NCI-H1092 (cell line): ENCODE measurements at places on chromosomes 5 and 9.

GRCh38 chr5:177103523-177104253, 17.0 kb downstream of the FGFR4 start:
- no peak for DNase-seq

- peak; percentile 18 for DNase-seq
Measured at GRCh38 chr9:128005923-128006322, 25.1 kb upstream of the EEIG1 start.

- no peak for DNase-seq
Measured at GRCh38 chr9:104984121-104984520, 56.2 kb upstream of the ABCA1 start.

GRCh38 chr5:133459474-133460160, 152.7 kb downstream of the FSTL4 start:
- no peak for DNase-seq

GRCh38 chr9:121598965-121599871, 52.2 kb upstream of the DAB2IP start:
- DNase-seq, result no peak

DNA sequence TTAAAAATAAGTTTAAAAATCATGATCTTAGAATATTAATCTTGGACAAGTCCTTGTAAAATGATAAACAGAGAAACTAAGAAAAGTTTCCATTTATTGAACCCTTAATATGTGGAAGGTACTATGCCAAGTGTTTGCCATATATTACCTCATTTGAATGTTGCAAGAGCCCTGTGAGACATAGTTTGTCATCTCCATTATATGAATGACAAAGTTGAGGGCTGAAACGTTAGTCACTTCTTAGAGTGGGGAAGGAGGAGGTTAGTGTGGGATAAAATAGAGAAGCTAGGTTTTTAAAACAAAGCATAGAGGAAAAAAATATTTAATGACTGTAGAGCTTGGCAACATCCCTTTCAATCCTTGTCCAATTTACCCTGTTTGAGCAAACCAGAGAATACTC, 2.0 kb downstream of the TNC start:
- DNase-seq, result no peak

- no peak for DNase-seq
Measured at GRCh38 chr5:78813906-78814530, 165.4 kb upstream of the LHFPL2 start.

GRCh38 chr5:154708846-154709245, 46.3 kb upstream of the LARP1 start:
- no peak for DNase-seq
